ENCODE measurements at places on chromosomes 11 and 22.
A peak's percentile ranks its signal among the peaks of the same experiment; 100 is the strongest.

- DNase-seq: no peak
Observed at GRCh38 chr22:19038728-19039447, 83.3 kb downstream of the DGCR2 start.

GRCh38 chr11:129144256-129144655 is 47.9 kb downstream of the ARHGAP32 start:
- DNase-seq: no peak

GRCh38 chr11:61814958-61815789 is 1.6 kb downstream of the FADS1 start:
- peak; percentile 79 for DNase-seq

- DNase-seq: no peak
Observed at GRCh38 chr11:125987066-125987641, 41.3 kb downstream of the VSIG10L2 start.
